ENCODE measurements at places on chromosomes 11 and 22.

- peak; percentile 2 for DNase-seq
Observed at GRCh38 chr11:112509300-112509699, 248.6 kb upstream of the PLET1 start.

DNA sequence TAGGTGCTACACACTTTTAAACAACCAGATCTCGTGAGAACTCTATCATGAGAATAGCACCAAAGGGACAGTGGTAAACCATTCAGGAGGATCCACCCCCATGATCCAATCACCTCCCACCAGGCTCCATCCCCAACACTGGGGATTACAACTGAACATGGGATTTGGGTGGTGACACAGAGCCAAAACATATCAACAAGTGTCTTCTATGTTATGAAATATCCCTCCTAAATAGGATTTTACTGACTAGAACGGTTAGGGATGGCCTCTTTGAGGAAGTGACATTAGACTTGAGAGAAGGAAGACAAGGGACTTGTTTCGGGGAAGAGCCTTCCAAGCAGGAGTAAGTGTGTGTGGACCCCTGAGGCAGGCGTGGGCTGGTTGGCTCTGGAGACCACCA lies 11.9 kb upstream of the MRPL11 start:
- peak; percentile 90 for DNase-seq

DNA sequence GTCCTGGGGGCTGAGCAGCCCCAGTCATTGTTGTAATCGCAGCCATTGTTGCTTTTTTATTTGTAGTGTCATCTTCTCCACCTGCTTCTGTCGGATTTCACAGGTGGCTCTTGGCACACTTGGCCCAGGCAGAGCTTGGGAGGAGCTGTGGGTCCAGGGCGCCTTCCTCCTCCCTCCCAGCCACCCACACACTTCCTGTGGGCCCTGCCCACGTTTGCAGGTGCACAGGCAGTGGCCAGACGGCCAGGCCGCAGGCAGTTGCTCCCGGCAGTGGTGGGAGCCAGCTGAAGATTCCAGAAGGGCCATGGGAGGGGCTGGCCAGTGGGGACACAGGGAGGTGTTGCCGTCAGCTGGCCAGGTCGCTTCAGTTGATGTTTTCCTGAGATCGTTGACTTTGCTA lies 1191.9 kb downstream of the BRD1 start:
- DNase-seq, result no peak

DNA sequence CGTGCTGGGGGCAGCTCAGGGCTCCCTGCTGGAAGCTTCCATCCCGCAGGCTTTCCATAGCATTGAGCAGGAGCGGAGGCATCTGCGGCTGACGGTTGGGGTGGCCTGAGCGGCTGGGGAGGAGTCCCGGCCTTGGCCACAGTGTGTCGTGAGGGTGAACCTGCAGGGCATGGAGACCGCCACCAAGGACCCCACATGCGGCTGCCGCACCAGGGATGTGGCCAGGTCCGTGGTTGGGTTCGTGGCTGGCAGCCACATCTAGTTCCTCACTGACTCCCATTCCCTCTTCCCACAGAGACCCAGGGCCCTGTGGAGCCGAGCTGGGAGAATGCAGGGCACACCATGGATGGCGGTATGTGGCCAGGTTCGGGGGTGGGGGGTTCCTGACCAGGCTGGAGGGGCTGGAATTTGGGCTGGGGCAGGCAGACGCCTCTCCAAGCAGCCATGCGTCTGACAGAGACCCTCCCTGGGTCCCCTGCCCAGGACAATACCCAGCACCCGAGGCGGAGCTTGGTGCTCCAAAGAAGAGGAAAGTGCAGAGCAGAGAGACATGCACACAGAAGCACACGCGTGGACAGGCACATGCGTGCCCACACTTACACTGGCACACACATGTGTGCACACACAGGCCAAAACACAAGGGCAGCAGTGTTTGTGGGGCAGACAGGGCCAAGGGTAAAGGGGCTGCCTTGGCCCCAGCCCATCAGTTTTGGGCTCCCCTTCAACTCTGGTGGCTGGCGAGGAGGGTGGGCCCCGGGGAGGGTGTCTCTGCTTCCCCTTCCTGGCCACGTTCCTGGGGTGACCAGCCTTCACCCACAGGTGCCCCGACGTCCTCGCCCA lies 2.7 kb downstream of the MUC5B start:
- DNase-seq, result no peak

DNA sequence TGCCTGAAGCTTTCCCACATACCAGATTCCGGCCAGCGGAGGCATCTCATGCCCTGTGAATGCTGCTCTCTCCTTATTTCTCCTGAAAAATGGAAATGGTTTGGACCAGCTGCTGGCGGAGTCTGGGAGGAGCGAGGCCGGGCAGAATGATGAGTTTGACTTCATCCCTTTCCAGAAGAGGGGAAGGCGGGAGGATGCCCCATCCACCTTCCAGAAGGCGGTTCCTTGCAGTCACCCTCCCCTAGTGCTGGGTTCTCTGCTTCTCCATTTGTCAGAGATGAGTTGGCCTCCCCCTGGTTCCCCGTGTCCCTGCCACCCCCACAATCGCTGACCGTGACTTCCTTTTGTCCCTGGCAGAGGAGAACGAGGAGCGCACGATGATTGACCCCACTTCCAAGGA lies 75.6 kb downstream of the PARVB start:
- no peak for DNase-seq

GRCh38 chr11:6095798-6096197 lies 11.7 kb upstream of the OR56B4 start:
- no peak for DNase-seq

DNA sequence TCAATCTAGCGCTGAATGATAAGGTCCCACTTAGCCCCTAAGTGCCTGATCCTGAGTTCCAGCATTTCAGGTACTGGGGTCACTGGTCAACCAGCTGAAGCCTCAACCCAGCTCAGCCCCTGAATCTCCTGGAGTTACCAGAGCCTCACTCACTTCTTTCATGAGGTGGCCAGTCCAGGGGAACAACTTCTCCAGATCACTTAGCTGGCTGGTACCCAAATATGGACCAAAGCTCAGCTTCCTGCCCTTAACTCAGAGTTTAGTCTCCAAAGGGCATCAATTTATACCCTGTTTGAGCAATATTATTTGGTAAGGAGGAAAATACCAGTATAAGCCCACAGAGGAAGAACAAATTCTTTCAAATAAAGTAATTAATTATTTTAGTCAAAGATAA lies 105.6 kb downstream of the SLC1A2 start:
- no peak for DNase-seq

DNA sequence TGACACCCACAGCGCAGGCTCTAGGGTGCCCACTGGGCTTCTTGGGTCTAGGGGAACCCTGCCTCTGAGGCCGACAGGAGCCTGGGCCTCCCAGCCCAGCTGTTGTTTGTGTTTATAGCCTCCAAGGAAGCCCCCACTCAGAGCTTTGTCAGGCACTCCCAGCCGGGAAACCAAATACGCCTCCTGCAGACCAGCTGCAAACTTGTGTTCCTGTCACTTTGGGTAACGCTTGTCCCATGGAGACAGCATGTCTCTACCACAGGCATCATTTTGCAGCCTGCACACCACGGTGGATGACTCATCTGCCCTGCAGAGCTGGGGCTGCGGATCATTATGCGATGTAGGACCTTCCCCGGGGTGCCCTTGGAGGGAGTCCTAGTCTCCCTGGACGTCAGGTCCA lies 40.6 kb upstream of the CRYBB3 start:
- DNase-seq, result peak; percentile 39

- no peak for DNase-seq
Observed at GRCh38 chr11:7968686-7969085, 3.4 kb upstream of the NLRP10 start.

- DNase-seq, result peak; percentile 54
Observed at GRCh38 chr11:27485930-27486773, 13.6 kb upstream of the LGR4 start.

DNA sequence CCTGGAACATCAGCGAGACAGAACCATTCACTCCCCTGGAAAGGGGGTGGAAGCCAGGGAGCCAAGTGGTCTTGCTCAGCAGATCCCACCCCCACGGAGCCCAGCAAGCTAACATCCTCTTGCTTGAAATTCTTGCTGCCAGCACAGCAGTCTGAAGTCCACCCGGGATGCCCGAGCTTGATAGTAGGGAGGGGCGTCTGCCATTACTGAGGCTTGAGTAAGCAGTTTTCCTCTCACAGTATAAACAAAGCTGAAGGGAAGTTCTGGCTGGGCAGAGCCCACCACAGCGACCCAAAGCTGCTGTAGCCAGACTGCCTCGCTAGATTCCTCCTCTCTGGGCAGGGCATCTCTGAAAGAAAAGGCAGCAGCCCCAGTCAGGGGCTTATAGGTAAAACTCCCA lies 764.8 kb upstream of the LUZP2 start:
- DNase-seq, result no peak

DNA sequence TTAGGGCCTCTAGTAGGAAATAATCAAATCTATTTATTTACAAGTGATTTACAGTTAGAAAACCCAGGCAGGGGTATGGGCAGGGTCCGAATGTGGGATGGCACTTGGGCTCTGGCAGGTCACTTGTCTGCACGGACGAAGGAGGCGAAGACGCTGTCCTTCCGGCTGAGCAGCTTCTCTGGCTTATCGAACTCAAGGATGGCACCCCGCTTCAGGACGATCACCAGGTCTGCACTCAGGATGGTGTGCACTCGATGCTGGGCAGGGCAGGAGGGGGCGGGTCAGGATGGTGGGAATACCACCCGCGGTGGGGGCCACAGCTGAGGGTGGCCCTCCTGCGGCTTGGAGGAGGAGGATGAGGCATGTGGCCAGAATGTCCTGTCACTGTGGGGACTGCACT lies 4.4 kb upstream of the KCNJ11 start:
- DNase-seq, result no peak

- no peak for DNase-seq
Observed at GRCh38 chr11:32099516-32099915, 8.6 kb downstream of the RCN1 start.

GRCh38 chr11:55966391-55966790 lies 3.4 kb downstream of the OR10AG1 start:
- DNase-seq, result no peak

- no peak for DNase-seq
Observed at GRCh38 chr11:73283276-73284000, 11.3 kb downstream of the P2RY6 start.

DNA sequence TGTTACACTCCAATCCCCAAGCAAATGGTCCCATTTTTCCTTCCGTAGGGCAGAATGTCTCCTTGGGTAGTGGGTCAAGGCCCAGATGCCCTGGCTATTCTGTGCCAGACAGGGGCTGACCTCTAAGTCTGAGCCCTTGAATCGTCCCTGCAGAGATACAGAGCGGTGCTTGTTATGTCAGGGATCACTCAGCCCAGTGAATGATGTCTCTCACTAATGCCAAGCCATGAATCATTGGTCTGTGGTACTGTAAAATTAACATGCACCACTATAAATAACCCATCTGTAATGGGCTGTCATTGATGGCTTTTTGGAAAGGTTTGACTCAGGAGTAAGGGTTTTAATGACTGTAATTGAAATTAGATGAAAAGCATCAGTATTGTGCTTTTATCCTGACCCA lies 35.3 kb upstream of the KIRREL3 start:
- DNase-seq, result no peak

- DNase-seq, result no peak
Observed at GRCh38 chr22:27435844-27436576, 365.5 kb downstream of the MN1 start.

DNA sequence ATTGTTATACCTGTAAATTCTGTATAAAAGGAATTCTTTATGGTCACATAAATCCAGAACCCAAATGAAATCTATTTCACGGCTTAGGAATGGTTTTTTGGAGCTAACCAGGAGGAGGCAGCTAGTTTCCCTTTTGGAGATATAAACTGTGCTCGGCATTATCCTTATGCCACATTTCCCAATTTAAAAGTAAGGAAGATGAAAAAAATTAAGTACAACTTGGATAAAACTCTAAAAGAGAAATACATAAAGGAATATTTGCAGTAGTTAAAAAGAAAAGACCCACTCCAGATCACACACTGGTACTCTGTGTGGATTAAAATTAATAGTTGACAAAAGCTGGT lies 17.7 kb downstream of the DLAT start:
- no peak for DNase-seq

GRCh38 chr11:34869425-34869824 lies 46.8 kb downstream of the APIP start:
- DNase-seq, result peak; percentile 4

- DNase-seq, result no peak
Observed at GRCh38 chr11:46455834-46456233, 64.3 kb upstream of the CHRM4 start.

- no peak for DNase-seq
Observed at GRCh38 chr11:119797123-119797611, 68.2 kb upstream of the NECTIN1 start.

- DNase-seq, result no peak
Observed at GRCh38 chr11:16179676-16180075, 176.7 kb downstream of the SOX6 start.

GRCh38 chr11:42545954-42546353 lies 765.8 kb upstream of the API5 start:
- DNase-seq, result no peak

DNA sequence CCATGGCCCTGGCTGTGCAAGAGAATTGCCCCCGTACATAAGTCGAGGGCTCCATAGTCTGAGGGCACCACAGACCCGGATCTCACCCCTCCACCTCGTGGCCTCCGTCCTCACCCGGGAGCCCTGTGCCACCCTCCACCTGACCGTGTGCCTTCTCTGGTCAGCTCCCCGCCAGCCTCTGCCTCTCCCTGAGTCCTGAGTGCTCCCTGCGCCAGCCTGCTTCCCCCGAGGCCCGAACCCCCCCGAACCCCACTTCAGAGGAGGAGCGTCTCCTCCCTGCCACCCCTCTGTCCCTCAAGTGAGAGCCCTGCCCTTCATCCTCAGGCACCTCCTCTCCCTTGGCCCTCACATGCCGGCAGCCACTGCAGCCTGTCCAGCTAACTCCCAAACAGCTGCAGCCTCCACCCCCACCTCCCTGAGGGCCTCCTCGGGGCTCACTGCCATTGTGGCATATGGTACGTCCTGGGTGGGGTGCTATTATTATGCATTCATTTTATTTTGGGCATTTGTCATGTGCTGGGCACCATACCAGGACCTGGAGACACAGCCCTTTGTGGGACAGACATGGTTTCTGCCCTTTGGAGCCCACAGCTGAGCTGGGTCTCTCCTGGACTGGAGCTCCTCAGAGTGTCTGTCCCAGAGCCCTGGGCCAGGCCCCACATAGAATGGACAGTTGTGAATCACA lies 67.2 kb downstream of the MYO7A start:
- DNase-seq, result no peak

- no peak for DNase-seq
Observed at GRCh38 chr11:115724666-115725065, 220.5 kb upstream of the CADM1 start.

GRCh38 chr22:21719024-21719423 lies 16.6 kb downstream of the YPEL1 start:
- DNase-seq, result peak; percentile 48

DNA sequence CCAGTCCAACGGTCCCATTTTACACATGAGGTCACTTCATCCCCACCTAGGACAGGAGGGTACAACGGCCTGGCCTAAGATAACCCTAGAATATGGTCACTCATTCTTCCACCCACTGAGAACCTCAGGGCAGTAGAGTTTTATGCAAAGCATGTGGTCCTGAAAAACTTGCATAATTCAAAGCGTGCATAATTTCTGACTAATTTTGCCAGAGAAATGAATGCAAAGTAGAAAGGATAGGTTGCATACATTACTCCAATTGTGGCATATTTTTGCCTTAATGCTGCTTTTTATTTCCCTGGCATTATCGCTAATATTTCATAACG lies 32.5 kb upstream of the SLC35C1 start:
- no peak for DNase-seq

- no peak for DNase-seq
Observed at GRCh38 chr11:20158597-20159257, 1.5 kb downstream of the DBX1 start.

All from MV-4-11 (cell line).